Cortex of kidney (tissue), 1 donor: ENCODE measurements at places on chromosomes 6 and 20.

DNA sequence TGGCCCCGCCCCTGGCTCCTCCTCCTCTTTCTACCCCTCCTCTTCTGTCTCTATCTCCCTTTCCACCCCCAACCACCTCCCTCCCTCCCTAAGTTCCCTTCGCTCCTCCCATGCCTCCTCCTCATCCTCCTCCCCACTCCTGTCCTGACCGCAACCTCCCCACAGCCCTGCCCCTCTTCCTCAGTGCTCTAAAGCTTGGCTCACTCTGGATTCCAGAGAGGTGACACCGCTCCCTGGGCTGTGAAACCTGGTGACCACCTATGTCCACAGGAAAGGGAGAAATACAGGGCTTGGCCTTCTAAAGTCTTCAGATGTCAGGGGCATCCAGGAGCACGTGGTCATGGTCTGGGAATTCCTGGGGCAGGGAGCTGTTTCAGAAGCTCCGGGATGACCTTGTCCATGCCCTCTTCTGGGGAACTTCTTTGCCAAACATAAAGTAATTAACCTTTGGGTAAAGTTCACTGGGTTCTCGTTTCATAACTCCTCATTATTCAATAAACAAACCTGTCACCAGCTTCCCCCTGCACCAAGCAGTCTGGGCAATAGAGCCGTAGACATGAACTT is 345 bp upstream of the CST5 start:
- no peak for DNase-seq

- no peak for DNase-seq
These were observed 46.3 kb downstream of the HBS1L start for GRCh38 chr6:135008072-135008940.

DNA sequence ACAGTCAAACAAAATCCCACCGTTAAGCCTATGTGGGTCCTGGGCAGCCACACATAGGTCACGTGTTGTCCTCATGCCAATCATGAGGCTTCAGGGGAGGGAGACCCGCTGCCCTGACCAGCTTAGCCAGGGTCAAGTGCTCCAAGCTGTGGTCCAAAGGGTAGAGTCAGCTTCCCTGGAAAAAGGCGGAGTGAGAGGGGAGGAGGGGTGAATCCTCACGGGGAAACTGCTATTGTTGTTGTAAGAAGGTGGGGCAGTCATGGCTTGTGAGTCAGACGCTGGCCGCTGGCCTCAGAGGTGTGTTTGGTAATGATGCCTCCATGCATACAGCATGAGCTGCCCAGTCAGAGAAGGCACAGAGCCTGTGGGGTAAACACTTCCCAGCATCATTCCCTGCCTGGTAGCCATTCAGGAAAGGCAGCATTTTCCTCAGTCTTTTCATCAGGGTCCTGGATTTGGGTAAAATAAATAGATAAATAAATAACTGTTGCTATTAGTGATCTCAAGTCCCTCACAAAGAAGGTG is 8.7 kb downstream of the CST3 start:
- DNase-seq: no peak

DNA sequence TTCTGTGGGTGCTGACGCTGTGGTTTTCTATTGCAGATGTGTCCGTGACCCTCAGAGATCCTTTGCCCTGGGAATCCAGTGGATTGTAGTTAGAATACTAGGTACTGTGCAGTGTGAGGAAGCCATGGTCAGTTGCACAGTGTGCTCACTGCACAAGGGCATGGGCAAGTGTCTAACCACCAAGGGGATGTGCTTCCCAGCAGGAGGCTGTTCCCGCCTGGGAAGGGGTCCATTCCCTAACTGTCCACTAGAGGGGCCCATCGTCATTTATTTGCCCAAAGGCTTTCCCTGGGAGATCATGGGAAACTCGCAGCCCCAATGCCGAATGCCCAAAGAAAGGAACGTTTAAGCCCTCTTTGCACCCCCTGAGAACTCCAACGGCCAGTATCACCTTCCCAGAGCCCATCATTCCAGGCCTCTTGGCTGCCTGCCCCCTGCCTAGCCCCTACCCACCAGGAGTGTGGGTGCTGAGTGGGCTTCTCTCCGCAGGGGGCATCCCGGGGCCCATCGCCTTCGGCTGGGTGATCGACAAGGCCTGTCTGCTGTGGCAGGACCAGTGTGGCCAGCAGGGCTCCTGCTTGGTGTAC is 26.2 kb downstream of the SLCO4A1 start:
- no peak for DNase-seq

GRCh38 chr6:72553531-72554511 is 68.0 kb upstream of the KCNQ5 start:
- DNase-seq: no peak

GRCh38 chr6:161308075-161308655 is 34.3 kb upstream of the AGPAT4 start:
- no peak for DNase-seq

- no peak for DNase-seq
These were observed 100.2 kb downstream of the UST start for GRCh38 chr6:148846778-148847761.

- DNase-seq: no peak
These were observed 144.3 kb upstream of the PRDM1 start for GRCh38 chr6:105941621-105942412.

DNA sequence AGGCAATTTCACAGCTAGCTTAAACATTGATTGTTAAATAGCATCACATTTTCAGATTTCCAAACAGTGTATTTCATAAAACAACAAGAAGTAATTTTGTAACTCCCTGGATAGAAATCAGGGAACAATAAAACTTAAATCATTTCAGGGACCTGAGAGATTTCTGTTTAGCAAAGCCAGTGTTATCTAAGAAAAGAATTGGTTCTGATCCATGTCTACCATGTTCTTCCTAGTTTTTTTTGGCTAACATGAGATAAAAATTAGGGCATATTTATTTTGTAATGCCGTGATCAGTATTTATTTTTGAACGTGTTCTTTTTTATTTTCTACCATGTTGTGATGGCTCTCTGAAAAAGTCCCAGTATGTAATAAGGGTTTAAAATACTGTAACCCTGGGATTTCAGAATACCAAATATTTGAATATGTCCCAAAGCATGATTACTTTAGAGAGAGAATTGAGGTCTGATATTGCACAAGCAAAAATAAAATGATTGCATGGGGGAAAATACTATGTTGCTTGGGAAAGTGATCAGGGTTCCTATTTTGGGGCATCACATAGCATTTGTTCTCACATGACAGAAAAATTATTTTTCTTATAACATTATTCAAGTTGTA is 188.7 kb upstream of the CEP162 start:
- no peak for DNase-seq

GRCh38 chr20:53760025-53760441 is 166.4 kb upstream of the ZNF217 start:
- no peak for DNase-seq

- no peak for DNase-seq
These were observed 21.2 kb downstream of the TGM2 start for GRCh38 chr20:38143646-38144554.

- no peak for DNase-seq
These were observed 516 bp downstream of the TCP11 start for GRCh38 chr6:35140639-35141006.

DNA sequence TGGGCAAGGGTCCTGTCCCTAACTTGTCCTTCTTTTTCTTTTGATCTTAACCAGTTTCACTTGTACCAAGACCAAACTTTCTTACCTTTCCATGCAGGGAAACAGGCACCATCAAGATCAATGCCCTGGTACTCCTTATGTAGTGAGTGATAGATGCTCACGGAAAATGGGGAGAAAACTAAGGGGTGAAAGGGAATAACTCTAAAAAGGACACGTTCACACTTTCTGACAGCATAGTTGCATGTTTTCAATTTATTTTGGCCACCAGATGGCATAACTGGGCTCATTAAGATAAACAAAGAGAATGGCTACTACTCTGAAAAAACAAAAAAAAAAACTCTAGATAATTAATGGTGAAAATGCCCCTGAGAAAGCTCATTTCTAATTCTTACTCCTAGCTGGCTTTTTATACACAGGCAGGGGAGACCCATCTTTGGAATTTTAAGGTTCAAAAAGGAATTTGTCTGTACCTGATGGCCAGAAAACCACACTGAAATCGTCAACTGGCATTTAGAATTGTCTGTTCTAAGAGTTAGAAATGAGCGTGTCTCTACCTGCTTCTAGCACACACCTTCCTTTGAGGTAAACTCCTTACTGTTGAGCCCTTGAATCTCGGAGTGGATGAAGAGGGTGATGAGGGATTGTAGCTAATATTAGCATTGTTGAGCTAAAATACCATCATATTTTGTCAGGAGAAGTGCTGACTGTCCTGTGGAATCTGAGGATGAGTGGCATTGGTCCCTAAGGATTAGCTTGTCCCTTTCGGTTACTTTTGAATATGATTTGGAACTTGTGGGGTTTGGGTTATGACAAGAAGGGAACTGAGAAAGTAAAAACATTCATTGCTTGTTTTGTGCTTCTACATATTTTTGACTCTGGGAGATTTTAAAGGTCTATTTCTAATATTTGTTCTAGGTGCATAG is 62.2 kb upstream of the DDR1 start:
- no peak for DNase-seq

GRCh38 chr6:136989571-136990241 is 55.1 kb downstream of the IL20RA start:
- no peak for DNase-seq

DNA sequence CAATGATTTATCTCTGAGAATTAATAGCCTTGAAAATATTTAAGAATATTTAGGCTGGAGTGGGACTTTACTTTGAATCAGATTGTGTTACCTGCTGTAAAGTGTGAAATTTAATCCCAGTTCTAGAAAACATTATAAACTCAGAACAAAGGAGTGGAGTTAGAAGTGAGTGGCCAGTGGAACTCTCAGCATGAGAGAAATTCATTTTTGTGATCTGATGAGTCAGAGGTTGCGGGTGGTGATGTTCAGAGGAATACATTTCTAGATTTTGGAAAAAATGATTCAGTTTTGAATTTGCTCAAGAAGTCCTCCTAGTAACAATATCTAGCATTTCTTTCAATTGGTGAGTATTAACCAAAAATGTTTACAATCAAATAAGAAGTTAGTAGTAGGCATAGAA is 167.5 kb downstream of the ZFAND3 start:
- no peak for DNase-seq

DNA sequence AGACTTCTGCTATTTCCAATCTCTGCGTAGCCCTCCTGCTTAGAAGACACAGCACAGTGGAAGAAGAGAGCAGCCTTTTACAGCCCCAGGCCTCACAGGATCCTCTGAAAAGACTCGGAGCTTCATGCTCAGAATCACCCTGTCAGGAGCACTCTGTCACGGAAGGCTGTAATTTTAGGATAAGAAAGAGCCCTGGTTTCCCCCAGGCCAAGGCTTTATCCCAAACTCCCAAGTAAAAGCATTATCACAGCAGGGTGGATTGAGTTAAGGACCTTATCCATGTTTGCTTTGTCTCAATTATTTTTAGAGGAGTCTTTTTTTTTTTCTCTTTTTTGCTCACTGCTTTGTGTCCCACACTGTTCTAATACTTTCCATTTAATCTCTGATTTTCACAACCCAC is 39.2 kb downstream of the ANKS1A start:
- DNase-seq: no peak

GRCh38 chr20:45176526-45177267 is 2.0 kb downstream of the PI3 start:
- no peak for DNase-seq

DNA sequence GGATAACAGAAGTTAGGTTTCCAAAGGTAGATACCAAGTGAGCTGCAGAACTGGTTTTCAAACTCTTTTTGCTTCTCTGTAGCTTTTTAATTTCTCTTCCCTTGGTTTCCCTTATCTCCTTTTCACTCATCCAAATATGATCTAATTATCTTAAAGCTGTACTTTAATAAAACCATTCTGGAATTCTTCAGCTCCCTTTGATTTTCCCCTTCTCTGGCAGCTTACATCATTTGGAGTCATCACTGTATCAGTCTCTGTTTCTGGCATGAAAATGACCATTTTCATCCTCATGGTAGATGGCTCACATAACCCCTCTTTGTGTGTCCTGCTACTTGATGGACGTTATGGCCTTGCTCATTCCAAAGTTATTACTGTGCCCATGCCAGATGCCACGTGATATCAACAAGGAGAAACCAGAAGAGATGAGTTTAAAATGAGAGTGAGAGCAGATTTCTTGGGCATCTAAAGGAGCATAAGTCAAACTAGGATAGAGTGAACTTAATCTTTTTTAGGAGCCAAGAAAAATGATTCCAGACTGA is 620.2 kb downstream of the QKI start:
- no peak for DNase-seq

- DNase-seq: no peak
These were observed 9.7 kb upstream of the TNFRSF6B start for GRCh38 chr20:63686492-63687321.

DNA sequence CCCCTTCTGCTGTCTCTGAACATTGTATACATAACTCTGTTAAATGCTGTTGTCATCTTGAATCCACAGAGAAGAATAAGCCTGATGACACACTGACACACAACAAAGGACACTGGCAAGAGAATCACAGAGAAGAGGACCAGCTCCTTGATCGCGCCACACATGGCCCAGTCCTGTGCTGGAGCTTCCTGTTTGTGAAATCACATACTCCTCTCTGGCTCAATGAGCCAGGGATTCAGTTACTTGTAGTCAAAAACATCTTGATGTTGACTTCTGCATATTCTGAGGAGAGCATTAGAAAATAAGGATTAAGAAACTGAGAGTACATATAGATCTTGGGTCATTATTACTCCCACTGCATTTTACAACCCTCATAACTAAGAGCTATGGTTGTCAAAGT is 100.1 kb downstream of the EPB41L2 start:
- DNase-seq: no peak

DNA sequence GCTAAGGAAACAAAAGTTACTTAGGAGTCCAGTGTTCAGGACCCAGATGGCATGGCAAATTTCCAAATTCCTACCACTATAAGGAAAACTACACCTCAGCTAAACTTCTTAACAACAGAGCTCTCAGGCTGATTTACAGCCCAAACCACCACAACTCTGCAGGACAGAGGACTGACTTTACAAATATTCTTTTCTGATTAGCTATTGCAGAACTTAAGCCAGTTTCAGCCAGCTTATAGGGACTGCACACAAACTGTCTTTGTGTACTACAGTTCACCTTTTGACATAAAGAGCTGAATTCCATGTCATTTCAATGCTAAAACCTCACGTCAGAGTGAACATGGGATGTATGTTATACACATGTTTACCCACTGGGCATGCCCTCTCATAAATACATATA is 305.4 kb downstream of the KHDRBS2 start:
- no peak for DNase-seq

- no peak for DNase-seq
These were observed 171.3 kb upstream of the NT5E start for GRCh38 chr6:85278466-85279035.

GRCh38 chr20:37299718-37300528 is 10.5 kb downstream of the MANBAL start:
- DNase-seq: no peak

DNA sequence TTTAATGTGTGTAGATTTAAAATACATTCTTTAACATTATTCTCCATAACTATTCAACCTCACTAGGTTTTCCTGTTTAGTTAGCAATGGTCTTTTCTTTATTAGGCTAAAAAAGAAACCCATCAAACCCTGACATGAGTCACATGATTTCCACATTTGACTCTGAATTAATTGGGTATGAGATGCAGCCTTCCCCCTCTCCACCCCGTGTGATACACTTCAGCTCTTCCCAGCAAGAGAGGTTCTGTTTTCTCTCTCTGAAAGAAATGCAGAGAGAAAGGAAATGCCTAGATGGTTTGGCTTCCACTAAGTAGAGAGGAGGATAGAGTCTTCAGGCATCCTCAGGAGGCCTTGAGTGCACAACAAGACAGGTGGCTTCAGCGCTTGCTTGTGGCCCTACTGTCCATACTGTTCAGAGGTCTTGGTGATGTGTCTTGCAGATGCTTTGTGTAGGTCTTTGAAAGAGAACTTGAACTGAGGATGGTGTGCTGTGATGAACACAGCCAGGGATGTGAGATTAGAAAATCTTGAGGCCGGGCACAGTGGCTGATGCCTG is 17.3 kb downstream of the FARS2 start:
- no peak for DNase-seq
